ENCODE measurements at places on chromosomes 4 and X.

DNA sequence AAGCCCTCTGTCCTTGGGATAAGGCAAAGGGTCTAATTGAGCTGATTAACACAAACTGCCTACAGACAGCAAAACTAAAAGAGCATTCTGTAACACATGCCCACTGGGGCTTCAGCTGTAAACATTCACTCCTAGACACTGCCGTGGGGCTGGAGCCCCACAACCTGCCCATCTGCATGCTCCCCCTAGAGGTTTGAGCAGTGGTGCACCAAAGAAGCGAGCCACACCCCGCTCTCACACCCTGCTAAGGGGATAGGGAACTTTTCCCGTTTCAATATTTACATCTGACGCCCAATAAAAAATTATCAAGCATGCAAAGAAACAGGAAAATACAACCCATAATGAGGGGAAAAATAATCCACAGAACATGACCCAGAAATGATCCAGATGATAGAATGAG, 46.9 kb upstream of the HSD17B10 start:
- DNase-seq, result no peak

DNA sequence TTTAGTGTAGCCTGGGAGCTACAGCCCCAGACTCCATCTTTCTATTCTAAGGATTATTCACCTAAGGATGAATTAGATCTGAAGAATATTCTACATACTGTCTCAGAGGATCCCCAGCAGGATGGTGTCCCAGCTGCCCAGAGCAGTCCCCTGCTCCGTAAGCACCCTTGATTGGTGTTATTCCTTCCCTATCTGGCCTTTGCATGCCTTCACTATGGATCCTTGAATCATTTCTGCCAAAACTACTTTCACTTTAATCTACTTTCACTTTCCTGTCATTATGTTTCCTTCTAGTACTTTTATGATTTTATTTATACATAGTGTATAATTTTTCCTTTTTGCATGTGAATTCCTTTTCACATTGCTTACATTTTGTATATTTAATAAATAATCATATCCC, 39.2 kb downstream of the ARHGAP24 start:
- DNase-seq, result no peak

- no peak for DNase-seq
Observed at GRCh38 chr4:71533121-71533520, 194.3 kb downstream of the SLC4A4 start.

DNA sequence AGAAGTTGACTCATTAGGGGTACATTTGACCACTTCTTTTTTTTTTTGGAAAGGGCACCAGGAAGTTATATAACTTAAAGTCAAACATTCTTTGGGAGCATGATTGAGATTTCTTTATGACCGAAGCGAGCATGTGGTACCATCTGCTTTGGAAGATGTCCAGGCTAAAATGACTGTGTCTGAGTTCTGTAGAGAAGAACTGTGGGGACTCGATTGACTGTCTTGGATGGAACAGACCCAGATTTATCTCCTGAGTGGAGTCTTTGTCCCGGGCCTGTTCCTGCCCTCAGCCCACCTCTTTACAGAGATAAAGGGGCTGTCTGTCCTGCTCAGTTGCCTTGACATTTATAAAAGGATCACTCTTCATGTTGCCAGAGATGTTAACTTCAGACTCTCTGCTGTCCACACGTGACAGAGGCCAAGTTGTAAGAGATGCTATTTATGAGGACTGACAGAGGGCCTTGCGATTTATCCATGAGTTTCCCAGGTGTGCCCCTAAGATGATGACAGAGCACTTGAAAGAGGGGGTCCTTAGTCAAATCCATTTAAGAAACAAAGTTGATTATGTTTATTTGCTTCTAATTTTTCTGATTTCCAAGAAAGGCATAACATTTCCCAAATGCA, 16.8 kb downstream of the SMIM20 start:
- DNase-seq, result no peak

GRCh38 chr4:2296631-2297601, 35.0 kb upstream of the MXD4 start:
- DNase-seq, result no peak

GRCh38 chr4:787561-787981, 38.4 kb downstream of the CPLX1 start:
- DNase-seq, result no peak

DNA sequence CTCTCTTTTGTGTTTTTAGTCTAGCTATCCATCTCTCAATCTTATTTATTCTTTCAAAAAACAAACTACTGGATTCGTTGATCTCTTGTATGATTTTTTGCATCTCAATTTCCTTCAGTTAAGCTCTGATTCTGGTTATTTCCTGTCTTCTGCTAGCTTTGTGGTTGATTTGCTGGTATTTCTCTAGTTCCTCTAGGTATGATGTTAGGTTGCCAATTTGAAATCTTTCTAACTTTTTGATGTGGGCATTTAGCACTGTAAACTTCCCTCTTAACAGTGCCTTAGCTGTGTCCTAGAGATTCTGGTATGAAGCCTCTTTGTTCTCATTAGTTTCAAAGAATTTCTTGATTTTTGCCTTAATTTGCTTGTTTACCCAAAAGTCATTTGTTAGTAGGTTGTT, 15.2 kb upstream of the NEXMIF start:
- no peak for DNase-seq

DNA sequence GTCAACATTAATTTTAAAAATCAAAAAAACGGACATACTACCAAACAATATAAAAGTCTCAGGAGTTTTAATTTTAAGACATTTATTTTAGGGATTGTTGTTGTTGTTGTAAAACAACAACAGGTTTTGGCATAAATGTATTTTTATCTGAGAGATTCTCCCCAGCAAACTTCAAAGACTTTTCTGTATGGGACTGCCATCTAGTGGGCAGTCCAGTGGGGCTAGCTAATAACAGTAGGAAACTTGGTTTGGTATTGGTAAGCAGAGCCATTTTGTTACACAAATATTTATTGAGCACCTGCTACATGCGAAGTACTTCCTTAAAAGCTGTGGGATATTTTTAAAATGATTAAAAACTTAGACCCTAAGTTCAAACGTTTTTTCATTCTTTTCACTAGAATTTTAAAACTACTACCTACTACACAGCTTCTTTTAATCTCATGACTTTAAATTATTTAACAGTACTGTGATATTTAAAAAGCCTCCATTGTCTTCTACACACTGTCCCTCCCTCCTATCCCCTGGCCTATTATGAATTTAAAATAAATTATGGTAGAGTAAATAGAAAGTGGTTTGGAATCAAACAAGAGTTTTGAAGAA, 1028.4 kb upstream of the INTU start:
- no peak for DNase-seq

DNA sequence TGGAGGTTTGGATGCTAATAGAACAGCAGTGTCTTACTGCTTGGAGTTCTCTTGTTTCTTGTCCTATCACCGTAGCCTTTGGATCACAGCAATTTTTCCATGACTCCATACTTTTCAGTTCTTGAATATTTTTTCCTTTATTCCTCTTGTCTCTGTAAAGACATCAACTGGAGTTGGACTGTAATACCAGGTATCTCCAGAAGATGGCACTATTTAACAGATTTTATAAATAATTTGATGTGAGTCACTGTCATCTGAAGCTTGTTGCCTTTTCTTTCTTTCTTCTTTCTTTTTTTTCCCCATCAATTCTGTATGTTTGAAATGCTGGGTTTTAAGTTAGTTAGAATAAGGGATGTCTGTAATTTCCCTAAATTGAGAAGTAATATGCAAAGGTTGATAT, 24.1 kb downstream of the HPRT1 start:
- no peak for DNase-seq

- DNase-seq, result no peak
Observed at GRCh38 chr4:142447009-142447408, 399.1 kb downstream of the INPP4B start.

DNA sequence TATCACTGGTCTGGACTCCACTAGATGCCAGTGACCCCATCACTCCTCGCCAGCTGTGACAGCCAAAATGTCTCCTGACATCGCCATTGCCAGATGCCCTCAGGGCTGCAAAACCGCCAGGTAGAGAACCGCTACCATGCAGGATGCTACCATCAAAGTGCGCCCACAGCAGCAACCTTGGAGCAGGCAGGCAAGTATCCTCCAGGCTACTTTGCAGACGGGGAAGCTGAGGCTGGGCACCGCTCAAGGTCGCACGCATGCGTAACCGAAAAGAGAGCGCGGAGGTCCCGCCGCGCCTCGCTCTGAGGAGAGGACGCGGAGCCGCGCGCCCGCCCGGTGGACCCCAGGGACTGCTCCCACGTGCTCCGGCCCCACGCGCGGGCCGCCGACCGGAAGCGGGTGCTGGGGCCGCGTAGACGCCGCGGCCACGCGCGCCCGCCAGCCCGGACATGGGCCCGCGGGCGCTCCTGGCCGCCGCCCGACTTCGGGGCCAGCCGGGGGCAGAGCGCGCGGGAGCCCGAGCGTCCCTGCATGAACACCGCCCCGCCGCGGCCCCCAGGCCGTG, at the start of gene STS:
Gene STS (plus strand): TSS at position 300 of the 565 bp plus-strand sequence. CDS start 105,488 bp downstream, outside the sequence.
- no peak for DNase-seq

- DNase-seq, result no peak
Observed at GRCh38 chr4:166259081-166259480, 386.0 kb downstream of the TLL1 start.

GRCh38 chrX:133561251-133561650, 146.0 kb upstream of the GPC4 start:
- no peak for DNase-seq

DNA sequence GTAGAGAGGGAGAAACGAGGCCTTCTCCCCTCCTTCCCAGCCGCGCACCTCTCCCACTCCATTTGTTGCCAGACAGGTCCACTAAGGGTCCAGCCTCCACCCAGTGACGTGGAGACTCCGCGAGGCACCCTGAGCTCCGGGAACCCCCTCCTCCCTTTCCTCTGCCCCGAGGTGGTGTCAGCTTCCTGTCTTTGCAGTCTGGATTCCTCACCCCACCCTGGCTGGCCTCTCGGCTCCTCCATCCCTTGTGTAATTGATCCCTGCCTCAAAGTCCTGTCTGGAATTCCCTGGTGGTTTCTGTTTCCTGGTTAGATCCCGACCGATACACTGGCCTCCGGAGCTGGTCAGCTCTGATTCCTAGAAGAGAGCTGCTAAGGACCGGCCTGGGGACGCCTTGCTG, 105.9 kb upstream of the SCOC start:
- DNase-seq, result no peak

- no peak for DNase-seq
Observed at GRCh38 chr4:188332265-188332664, 193.0 kb downstream of the TRIML1 start.

- DNase-seq, result peak; percentile 80
Observed at GRCh38 chrX:45714866-45715265, 514.2 kb upstream of the DIPK2B start.

DNA sequence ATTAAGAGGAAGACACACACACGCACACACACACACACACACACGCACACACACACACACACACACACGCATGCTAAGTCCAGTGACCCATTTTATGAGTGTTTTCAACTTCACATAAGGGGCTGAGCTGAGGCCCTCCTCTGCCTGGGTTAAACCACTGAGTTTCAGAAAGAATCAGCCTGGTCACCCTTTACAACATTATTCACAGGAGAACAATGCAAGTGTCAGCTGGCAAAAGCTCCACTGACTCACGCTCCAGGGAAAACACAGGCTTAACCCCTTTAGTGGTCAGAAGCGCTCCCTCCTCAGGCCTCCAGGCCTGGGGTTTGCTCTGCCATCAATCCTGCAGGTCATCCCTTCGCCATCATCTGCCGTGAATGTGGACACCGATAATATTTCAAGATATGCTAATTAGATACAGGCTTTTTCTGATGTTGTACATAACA, 46.9 kb downstream of the ACOX3 start:
- peak; percentile 98 for DNase-seq

DNA sequence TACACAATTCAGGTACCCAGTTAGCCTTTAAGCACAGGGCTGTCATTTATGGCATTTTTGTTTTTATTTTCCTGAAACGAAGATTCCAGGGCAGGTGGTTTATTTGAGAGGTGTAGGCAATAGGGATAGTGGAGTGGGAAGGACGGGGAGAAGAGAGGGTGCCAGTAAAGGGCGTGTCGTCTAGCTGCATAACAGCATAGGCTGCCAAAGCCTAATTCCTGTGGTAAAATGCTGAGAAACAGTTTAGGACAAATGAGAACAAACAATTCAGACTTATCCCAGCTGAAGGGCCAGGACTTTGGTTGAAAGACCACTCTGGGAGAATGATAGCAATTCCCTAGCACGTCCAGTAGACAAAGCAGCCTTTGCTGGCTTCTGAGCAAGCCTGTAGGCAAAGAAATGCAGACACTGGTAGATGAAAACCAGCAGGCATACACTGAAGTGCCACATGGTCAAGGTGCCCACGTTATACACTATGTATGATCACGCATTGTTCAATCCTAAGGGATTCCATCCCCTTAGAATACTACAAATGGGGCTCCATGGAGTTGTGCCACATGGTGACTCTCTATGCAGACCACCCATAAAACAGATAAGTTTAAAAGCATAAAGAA, 70.6 kb downstream of the PKD2 start:
- peak; percentile 1 for DNase-seq
